ENCODE measurements at places on chromosomes 3 and 15.

DNA sequence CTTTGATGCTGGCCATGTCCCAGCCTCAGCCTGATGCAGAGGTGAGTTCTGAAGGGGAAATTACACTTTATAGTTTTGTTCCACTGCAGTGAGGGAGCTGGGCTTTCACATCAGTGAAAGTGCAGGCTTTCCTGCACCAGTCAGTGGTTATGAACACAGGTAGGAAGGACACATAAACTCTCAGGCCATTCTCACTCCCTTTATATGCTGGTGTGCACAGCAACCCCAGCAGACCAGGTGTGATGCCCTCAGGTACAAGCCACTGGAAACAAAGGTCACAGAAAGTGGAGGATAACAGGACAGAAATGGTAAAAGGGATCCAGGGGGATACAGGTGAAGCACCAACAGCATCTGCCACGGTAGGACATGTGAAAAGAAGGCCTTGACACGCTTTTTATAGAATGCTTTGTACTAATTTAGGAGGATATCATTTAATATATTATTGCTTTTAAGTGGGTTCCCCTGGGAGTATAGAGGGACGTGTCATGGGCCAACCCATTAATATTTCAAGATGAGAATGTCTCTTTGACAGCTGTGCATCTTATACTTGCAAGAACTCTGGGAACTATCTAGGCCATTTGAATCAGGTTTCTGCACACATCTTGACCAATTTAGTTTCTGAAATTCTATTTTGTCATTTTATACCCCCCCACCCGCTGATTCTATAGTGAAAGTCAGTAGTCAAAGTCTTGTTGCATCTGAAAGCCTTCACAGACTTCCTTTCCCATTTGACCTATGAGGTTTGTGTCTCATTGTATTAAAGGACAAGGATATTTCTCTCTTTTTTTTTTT, 25.0 kb upstream of the BLM start:
- no peak for DNase-seq

DNA sequence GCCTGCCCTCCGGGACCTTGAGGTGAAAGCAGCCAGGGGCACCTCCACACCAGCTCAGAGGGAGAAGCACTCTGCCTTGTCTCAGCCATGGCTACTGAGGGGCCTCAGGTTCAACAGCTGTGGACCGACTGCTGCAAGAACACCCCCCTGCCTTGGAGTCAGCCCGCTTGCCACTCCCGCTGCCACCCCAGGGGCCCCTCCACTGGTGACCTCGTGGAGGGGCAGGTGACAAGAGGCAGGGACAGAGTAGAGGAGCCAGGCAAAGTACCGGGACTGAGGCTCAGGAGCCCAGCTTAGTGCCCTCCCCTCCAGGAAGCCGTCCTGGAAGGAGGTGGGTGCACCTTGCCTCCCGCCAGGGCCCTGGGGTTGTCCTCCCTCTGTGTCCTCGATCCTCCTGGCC, 79.6 kb upstream of the RPL32 start:
- no peak for DNase-seq

GRCh38 chr3:194215392-194215791, 79.4 kb downstream of the HES1 start:
- DNase-seq, result no peak

DNA sequence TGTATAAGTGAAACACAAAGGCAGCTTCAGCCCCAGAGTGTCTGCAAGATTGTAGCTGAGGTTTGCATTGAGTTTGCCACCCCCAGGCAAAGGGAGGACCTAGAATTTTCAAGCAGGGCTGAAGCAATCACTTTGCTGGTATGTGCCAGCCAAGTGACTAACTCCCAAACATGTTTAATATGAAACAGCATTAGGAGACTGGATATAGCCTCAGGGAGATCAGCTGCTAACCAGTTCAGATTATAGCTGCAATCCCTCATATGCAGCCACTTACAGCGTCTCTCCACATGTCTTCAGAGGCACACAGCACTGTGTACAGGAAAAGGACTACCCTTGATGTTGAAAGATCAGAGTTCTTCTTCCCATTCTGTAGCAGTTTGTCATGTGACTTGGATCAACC, 38.4 kb upstream of the PPP2R3A start:
- no peak for DNase-seq

GRCh38 chr15:23483821-23484299, 36.8 kb upstream of the GOLGA6L2 start:
- DNase-seq, result no peak

DNA sequence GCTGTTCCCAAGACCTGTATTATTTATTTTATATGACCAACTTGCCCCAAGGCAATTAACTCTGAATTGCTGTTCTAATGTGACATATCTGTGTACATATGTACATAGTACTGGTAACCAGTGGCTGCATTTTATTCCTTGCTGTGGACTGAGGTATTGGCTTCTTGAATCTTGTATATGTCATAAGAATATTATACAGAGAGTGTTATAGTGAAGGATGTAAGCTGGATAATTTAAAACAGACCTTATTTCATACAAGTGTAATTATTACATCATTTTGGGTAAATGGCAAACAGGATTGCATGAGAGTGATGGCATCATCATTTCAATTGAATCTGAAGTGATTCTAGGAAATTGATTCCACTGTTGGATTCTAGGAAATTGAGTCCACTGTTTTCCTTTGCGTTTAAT, 32.9 kb downstream of the B3GALNT1 start:
- no peak for DNase-seq

- DNase-seq, result no peak
Observed at GRCh38 chr3:76570436-76571057, 469.4 kb upstream of the ROBO2 start.

DNA sequence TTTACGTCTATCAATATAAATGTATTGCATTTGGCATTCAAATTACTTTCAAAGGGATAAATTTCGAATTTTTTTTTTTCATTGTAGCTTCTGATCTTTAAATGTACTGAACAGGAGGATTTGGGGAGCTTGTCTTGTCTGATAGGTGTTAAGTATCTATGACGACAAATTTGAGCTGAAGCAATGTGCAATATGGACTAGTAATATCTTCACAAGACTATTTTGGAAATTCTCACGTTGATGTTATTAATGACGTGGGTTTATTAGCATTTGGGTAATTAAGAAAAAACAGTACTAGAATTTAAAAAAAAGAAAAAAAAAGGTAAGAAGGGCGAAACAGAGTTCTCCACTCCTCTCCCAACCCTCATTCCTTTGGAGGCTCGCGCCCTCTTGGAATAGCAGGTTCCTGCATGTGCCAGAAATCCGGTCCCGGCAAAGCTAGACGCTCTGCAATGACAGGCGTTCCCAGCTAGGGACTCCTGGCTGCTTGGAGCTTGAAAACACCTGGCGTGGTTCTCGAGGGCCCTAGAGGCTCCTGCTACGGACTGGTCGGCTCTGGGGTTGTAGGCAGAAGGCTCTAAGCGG, 648 bp upstream of the P2RY1 start:
- no peak for DNase-seq

DNA sequence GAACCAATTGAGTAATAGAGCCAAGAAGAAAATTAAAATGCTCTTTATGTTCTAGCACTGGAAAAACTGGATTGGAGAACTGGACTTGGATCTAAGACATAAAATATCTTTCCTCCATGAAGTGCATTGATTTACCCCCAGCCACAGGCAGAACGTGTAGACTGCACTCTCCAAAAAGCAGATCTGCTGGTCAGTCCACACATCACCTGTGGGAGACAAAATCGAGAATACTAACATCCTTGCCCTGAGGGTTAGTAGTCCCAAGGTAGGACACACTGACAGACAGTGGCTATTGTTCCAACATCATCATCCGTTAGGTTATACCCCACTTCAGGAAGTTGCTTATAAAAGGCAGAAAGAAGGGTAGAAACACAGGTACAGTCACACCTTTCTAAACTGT, 257.1 kb upstream of the STT3B start:
- DNase-seq, result no peak

DNA sequence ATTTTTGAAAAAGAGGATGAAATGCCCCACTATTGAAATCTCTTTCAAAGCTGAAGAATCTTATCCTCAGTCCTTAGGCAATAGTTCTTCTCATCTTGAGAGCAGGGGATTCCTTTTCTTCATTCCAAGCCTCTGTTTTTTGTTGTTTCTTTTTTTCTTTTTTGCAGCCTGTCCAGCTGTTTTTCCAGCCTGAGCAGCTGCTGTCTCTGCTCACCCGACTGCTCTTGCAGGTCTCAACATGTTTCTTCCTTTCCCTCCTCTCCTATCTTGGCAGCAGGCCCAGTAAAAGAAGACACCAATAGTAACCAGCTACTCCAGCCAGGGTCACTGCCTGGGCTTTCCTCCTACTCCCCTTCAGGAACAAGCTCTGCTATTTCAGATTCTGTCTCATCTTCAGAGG, 23.8 kb downstream of the MEX3B start:
- no peak for DNase-seq

- DNase-seq, result no peak
Observed at GRCh38 chr3:67192466-67192865, 194.4 kb downstream of the KBTBD8 start.

DNA sequence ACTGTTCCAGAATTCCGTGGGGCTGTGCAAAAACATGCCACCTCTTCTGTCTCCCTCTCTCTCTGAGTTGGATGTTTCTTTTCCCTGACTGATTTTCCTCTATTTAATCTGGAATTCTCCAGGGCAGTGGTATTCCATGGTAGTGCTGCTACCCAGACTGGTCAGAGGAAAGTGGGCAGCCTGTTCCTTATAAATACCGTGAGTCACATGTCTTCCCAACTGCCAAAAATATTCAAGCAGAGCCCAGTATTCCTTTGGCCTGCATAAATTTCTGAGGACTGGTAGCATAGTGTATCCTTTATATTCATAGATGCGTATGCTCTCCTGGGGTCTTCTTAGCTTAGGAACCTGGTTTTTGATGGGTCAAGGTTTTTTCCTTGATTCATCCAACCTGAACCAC, 40.9 kb downstream of the CEMIP start:
- DNase-seq, result no peak

DNA sequence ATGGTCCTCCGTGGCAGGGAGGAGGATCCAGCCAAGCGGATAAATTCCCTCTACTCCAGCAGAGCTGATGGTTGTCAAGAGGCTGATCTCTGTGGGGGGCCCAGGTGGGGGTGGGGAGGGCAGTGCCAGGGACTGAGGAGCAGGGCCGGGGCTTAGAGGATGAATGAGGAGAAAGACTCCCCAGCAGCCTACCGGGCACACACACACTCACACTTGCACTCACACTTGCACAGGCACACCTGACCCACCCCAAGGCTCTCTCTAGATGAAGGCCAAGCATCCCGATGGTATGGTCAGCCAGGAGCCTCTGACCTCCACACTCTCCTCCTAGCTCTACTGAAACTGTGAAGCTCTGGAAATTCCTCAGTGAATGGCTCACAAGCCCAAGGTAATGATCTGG, 131.3 kb upstream of the PRR20G start:
- DNase-seq, result no peak

GRCh38 chr15:35888815-35889214, 342.9 kb upstream of the DPH6 start:
- DNase-seq, result no peak

Measured in activated CD4-positive, alpha-beta T cell treated with anti-CD3 and anti-CD28 coated beads, Interleukin-2, amount 50 U/mL, for 48 hours (primary cell).